ENCODE measurements at places on chromosomes 1 and 21.
A peak's percentile ranks its signal among the peaks of the same experiment; 100 is the strongest.

DNA sequence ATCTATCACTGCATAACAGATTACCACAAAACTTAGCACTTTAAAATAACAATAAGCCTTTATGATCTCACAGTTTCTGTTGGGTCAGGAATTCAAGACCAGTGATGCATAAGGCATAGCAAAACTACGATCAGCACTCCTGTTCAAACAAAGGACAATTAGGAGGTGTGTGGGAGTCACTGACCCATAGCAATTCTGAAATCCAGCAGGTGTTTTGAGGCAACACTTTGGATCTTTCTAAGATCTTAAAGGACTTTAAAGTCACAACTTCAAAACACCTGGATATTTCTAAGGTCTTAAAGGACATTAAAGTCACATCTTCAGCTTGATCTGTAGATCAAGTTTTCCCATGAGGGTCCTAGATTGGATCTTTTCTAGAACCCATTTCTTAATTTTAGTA is 35.3 kb downstream of the AKT3 start:
- no peak for DNase-seq

- DNase-seq: no peak
Observed at GRCh38 chr1:39671433-39671792, 494 bp downstream of the NT5C1A start.

DNA sequence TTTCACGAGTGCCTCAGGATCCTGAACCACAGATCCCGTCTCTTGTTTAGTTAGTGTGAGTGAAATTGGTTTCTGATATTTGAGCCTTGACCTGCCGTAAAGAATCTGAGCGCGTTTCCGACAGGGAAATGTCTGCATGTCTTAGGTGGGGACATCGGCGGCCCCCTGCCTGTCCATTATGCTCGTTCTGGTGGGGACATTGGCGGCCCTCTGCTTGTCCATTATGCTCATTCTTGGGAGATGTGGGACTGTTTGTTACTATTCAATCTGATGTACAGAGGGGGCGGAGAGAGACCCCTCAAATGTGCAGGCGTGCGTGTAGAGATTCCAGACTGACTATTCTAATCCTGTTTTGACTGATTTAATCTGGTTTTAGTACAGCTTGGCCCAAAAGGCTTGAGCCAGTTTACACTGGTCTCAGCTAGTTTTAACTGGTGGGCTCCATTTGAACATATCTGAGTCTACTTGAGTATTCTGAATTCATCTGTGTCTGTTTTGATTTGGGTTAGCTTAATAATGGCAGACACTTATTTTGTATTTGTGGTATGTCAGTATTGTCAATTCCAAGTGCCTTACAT is 6.6 kb upstream of the TINAGL1 start:
- DNase-seq: no peak

GRCh38 chr1:63408331-63408730 is 40.9 kb downstream of the ALG6 start:
- DNase-seq: no peak

DNA sequence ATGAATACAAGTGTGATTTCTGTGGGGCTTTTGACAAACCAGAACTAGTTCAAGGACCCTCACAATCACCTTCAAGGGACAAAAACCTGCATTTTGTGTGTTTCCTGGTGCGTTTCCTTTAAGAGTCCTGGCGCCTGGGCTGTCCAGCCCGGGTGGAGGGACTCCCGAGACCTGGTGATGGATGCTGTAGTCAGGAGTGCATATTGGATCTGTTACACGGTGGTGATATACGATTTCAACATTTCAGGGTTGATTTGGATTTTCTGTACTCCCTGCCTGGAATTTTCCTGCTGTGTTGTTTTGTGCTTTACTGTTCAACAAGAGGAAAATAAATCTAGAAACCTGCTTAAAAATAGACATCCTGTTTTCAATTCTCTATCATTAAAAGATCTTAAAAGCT is 162.0 kb downstream of the KIF26B start:
- no peak for DNase-seq

- DNase-seq: no peak
Observed at GRCh38 chr1:62288662-62289061, 30.6 kb downstream of the KANK4 start.

- no peak for DNase-seq
Observed at GRCh38 chr1:169844941-169845608, 48.6 kb downstream of the SCYL3 start.

- DNase-seq: no peak
Observed at GRCh38 chr21:37675202-37675801, 241.0 kb downstream of the KCNJ6 start.

DNA sequence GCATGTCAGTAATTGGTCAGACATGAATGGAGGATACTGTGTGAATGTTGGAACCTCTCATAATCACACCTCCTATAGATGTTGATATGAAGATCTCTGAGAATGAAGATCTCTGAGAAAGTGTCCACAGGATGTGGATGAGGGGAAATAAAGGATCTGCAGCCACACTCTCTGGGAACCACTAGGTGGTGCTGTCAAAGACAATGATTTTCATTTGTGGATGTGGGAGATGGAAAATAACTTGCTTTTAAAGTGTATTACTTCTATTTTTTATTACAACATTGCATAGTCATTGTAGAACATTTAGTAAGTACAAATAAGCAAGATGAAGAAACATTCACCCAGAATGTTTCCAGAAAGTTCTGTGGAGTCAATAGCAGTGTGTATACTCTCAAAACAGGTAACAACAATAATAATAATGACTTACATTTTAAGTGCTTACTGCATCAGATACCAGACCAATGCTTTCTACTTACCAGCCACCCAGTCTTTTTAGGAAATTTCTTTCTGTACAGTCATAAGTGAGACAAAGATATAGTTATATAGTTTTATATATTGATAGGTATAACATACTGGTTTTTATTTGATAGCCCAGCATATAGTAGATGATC is 128.2 kb downstream of the ATG4C start:
- no peak for DNase-seq

- DNase-seq: peak; percentile 83
Observed at GRCh38 chr1:147599362-147600118, 58.2 kb downstream of the BCL9 start.

- no peak for DNase-seq
Observed at GRCh38 chr1:93756657-93757056, 75.0 kb upstream of the BCAR3 start.

- DNase-seq: no peak
Observed at GRCh38 chr1:223755432-223755792, 43.1 kb downstream of the CAPN2 start.

DNA sequence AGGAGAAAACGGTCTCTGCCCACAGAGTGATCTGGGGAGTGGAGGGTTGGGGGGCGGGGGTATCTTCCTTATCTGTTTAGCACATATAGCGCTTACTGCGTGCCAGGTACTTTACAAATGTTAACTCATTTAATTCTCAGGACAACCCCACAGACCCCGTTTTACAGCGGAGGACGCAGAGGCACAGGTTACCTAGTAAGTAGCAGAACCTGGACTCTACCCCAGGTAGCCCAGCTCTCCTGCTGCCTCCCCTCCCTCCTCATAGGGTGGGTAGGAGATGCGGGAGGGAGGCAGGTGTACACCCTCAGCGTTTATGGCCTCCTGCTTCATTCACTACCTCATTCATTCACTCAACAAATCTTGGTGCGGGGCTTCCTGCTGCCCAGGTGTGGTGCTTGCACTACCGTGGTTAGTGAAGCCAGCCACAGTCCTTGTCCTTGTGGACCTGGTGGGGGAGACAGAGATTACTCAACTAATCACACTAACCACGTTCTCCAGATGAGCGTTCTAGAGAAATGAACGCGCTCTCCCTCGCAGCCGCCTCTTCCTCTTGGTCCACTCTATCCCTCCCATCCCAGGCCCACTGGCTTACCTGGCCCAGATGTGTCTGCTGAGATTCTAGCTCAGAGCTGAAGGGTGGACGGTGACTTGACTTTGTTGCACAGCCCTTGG is 102.0 kb downstream of the IER5 start:
- DNase-seq: no peak

GRCh38 chr1:175744833-175745232 is 1.4 kb upstream of the TNR start:
- no peak for DNase-seq

DNA sequence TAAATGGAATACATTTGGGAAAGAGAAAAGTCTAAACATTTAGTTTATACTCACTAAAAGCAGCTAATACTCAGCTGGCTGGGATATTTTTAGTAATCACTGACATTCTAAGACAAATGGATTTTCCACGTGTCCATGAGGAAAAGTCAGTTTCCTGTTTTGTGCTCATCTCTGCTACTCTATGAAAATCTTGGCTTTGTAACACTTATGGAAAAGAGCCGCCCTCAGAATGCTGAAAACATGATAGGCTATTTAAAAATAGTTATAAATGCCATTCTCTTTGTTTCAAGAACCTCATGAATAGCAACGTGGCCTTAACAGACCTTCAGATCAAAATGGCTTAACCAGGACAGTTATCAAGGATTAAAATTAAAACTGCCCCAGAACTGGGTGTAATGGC is 29.9 kb downstream of the MRAP start:
- no peak for DNase-seq

- DNase-seq: no peak
Observed at GRCh38 chr1:224500796-224501195, 66.2 kb upstream of the WDR26 start.

GRCh38 chr1:3162322-3162882 is 93.4 kb downstream of the PRDM16 start:
- DNase-seq: no peak

DNA sequence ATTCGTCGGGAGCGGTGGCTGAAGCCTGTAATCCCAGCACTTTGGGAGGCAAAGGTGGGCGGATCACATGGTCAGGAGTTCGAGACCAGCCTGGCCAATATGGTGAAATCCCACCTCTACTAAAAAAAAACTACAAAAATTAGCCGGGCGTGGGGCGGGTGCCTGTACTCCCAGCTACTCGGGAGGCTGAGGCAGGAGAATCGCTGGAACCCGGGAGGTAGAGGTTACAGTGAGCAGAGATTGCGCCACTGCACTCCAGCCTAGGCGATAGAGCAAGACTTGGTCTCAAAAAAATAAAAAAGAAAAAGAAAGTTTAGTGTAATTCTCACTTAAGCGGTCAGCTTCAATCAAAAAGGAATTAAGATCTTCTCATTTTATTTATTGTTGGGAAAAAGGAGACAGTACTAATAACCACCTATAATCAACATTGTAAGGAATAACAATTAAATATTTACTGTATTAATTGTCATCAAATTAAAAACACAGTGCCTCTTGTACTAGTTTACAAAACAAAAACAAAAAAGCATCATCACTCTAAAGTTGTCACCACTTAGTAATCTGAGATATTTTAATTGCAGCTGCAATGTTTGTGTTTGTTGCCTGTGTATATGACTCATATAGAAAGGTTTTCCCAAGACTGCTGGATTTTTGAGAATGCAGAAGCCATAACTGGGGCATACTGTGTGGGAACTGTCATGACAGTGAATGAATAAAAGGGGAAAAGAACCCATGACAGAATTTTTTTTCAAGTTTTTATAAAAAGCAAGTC is 3.7 kb downstream of the FBXO42 start:
- DNase-seq: no peak

GRCh38 chr1:178057912-178058534 is 35.9 kb upstream of the RASAL2 start:
- DNase-seq: no peak

DNA sequence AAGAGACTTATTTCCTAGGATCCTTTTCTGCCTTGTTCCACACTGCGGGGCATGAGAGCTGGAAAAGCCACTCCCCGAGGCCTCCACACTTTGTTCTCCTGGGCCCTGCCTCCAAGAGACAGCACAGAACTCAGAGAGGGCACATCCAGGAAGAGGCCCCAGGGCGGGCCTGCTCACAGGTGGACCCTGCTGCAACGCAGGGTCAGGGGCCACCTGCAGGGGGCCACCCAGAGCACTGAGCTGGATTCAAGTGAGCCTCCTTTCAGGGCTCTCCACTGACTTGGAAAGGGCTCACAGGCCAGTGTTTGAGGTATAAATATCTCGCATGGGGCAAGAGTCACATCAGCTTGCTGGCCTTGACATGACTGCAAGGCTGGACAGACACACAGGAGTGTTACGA is 4.8 kb downstream of the RGS16 start:
- DNase-seq: no peak

DNA sequence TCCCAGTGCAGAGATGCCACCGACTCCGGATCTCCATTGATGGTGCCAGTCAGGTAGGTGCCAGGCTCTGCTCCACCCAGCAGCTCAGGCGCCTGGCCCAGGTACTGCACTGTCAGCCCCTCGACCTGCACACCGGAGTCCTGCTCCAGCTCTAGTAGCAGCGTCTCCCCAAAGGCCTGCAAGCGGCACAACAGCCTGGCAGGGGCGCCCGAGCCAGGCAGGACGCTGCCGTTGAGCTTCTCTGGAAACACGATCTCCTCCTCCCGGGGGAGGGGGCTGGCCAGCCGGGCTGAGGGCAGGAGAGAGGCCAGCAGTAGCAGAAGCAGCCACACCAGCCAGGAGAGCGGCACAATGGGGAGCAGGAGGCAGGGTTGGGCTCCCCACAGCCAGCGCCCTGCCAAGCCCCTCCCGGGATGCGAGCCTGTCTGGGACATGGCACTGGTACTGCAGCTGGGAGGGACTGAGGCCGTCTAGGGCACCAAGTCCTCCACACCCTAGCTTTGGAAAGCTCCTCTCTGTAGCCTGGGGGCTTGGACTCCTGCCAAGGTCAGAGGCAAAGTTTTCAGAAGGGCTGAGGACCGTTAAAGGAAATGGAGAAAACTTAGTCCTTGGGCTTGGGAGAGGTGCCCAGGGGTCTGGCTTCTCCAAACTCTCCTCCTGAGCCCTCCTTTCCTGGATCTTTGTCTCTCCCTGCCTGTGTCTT is 509 bp downstream of the ADAMTS4 start:
- DNase-seq: no peak

DNA sequence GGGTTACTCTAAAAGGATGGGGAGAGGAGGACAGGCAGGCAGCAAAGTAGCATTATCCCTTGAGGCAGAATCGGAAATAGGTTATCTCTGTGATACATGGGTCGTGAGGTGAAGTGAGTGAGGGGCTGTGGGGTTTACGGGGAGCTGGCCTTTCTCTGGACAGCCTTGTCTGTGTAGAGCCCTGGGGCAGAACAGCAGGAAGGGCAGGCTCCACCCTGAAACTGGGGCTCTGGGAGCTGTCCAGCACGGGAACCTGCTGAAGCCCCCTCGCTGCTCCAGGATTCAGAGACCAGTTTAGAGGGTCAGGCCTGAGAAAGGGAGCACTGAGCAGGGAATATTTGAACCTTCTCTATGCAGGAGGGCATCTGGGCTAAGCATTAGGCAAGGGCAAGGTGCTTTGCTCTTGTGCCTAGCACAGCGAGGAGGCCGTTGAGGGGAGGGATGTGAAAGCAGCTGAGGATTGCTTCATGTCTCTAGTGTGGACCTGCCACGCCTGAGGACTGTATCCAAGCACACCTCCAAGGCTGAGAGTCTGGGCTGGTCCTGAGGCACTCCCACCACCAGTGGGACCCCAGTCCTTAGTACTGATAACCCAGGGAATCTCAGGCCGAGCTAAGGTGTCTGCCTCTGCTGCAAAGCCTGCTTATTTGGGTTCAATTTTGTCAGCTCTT is 55.8 kb downstream of the NAV1 start:
- DNase-seq: no peak

DNA sequence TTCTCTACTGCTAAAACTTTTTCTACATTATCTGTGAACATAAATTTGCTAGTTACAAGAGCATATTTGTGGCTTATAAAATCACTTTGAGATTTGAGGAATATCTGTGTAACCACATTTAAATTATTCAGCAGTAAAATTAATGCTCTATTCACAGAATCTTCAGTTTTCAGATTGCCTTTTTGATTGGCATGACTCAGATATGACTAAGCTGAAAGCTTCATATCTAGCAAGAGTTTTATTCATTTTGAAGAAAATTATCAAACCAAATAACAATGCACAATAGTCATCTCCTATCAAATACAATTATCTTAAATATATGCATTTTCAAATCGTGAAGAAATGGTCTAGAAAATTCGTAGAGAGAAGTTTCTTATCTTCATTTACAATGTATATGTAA is 1498.2 kb upstream of the B3GALT2 start:
- no peak for DNase-seq

- no peak for DNase-seq
Observed at GRCh38 chr1:44631333-44631646, 43.0 kb downstream of the TMEM53 start.
